ENCODE measurements at places on chromosomes 11 and 22.

GRCh38 chr11:108593923-108594434 lies 411 bp upstream of the EXPH5 start:
- no peak for DNase-seq

- no peak for DNase-seq
Observed at GRCh38 chr11:114297806-114298709, 1.9 kb downstream of the NNMT start.

GRCh38 chr11:66071381-66071801 lies 1.3 kb downstream of the PACS1 start:
- no peak for DNase-seq

GRCh38 chr11:61613870-61614269 lies 33.0 kb upstream of the SYT7 start:
- no peak for DNase-seq

DNA sequence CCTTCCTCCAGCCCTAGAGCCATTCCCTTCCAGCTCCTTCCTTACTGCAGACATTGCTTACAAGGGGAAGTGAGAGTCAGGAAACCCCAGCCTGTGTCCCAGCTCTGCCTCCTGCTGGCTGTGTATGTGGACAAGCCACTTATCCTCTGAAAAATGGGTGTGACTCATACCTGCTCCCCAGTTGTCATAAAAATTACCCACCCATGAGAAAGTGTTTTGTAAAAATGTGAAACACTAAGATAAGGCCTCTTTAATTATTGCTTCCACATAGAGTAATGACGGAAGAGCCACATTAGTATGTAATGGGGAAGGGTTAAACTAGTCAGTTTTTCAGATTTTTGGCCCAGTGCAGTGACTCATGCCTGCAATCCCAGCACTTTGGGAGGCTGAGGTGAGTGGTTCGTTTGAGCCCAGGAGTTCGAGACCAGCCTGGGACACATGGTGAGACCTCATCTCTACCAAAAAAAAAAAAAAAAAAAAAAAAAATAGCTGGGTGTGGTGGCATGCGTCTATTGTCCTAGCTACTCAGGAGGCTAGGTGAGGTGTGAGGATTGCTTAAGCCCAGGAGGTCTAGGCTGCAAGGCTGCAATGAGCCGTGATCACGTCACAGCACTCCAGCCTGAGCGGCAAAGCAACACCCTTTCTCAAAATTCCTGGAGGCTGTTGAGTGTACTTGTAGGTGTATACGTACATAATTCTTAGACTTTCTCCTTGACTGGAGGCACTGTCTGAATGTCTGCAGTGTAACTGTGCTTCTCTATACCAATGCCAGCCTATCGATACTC lies 84.9 kb downstream of the CTTN start:
- DNase-seq, result no peak

- no peak for DNase-seq
Observed at GRCh38 chr11:73121692-73122091, 20.4 kb downstream of the FCHSD2 start.
